ENCODE measurements at places on chromosomes 7 and 10. TPM values are rescaled to one million over a fixed set of nuclear protein-coding genes. Genes with fewer than 3 reads are reported as not detected.

The FLNC gene
- total RNA-seq, result 905 TPM

The CALHM3 gene
- total RNA-seq, result not detected

The CALHM2 gene
- total RNA-seq, result 15.2 TPM

The GPNMB gene
- 234 TPM for total RNA-seq

The AKR1C8 gene
- not detected for total RNA-seq

The IFIT1B gene
- total RNA-seq, result not detected

The SLC29A4 gene
- 4.0 TPM for total RNA-seq

The UNCX gene
- not detected for total RNA-seq

The C10orf53 gene
- total RNA-seq, result not detected

The FIS1 gene
- total RNA-seq, result 331 TPM

The POLR2J2 gene
- 4.6 TPM for total RNA-seq

The NPC1L1 gene
- total RNA-seq, result 0.05 TPM

The CEP55 gene
- 1.4 TPM for total RNA-seq

The EBLN1 gene
- total RNA-seq, result not detected

The IQUB gene
- 0.54 TPM for total RNA-seq

The UFSP1 gene
- 1.9 TPM for total RNA-seq

The SPAG6 gene
- total RNA-seq, result not detected

The PAX2 gene
- total RNA-seq, result not detected

The SUN3 gene
- total RNA-seq, result not detected

The ANK3 gene
- 216 TPM for total RNA-seq

The NEUROD6 gene
- total RNA-seq, result not detected

The DMBT1 gene
- not detected for total RNA-seq

The VWC2 gene
- 8.0 TPM for total RNA-seq

The PAPOLB gene
- 0.08 TPM for total RNA-seq

The SHTN1 gene
- total RNA-seq, result 3.7 TPM

The LIPJ gene
- total RNA-seq, result not detected

The GPR26 gene
- not detected for total RNA-seq

The ZNF503 gene
- total RNA-seq, result 6.0 TPM

The R3HCC1L gene
- 5.9 TPM for total RNA-seq

The LBX1 gene
- total RNA-seq, result not detected

The ABCB4 gene
- total RNA-seq, result 4.4 TPM

The ADRA2A gene
- total RNA-seq, result 1.0 TPM

The MACROH2A2 gene
- 14.8 TPM for total RNA-seq
